RKO (cell line): ENCODE measurements at places on chromosomes 2 and 18.

DNA sequence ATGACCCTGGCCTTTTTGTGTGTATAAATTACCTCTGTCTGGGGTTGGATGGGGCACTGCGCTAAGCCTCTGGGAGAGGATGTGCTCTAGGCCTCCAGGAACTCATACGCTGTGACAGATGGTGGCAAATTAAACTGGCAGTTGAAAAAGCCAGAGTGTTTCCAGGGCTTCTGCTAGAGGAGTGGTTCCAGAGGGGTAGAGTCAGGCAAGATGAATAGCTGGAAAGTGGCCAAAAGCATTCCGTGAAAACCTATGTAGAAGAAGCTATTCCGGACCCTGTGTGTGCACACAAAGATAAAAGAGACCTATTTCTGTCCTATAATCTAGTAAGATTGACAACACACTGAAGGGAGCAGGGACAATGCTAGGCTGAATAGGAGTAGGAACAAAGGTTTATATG lies 84.8 kb downstream of the ACTR3 start:
- no peak for DNase-seq

DNA sequence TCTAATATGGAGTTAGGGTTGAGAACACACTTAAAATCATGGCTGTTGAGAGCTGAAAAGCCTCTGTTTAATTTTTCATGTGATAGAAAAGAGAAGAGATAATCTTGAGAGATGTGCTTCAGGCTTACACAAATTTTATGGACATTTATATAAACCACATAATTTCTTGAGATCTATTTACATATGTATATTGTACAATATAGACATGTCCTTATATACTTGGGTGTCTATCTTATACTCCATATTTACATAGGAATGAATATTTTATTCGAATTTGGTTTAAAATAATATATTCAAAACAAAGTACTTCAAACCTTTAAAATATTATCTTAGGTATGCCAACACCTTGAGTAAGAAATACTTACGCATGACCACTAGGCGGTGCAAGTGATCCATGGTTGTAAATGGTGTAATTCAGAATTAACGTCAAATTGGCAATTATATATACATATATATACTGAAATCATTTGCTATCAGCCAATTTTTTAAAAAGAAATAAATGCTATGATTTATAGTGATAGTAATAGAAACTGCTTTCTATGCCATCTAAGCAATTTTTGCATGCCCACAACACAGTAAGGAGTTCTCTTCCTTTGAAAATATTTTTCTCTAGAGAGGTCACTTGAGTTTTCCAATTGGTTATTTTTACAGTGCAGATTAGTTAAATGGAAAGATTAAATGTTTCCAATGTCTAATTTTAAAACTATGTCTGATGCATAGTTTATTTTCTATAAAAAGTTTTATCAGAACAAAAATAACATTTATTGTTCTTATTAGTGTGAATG lies 37.6 kb upstream of the SPAG16 start:
- DNase-seq: peak; percentile 61

GRCh38 chr18:172361-172760 lies 14.0 kb downstream of the USP14 start:
- DNase-seq: no peak

GRCh38 chr2:166762746-166763145 lies 125.5 kb upstream of the XIRP2 start:
- DNase-seq: no peak

DNA sequence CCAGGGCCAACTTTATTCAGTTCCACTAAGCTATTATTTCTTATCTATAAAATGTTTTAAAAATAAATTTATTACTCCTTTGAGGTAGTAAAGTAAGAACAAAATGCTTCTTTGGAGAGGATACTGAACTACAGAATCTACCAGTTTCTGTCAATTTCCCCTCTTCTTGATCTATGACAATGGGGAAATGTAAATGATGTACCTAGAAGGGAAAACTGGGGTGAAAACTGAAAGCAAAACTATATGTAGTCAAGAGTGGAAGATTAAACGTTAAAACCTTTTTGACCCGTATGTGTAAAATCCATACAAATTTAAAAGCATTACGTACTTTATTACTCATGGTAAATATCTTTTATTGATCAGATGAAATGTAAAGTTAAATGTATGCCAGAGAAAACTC lies 1287.8 kb upstream of the TMEFF2 start:
- no peak for DNase-seq

DNA sequence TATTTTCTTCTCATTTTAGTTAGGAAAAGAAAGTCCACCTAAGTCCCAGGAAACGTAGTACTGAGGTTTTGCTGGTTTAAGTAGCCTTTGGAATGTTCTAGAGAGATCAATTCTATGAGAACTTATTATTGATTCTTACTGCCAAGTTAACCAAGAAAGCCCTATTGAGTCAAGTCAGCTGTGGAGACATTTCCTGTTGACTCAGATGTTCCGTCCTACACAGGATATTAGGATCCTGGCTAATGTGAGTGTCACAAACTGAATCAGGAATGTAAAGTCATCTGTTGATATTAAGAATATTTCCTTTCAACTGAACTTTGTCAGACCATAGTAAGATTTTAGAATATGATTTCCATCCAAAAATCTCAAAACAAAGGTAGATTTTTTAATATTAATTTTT lies 654.3 kb downstream of the LRRTM4 start:
- DNase-seq: peak; percentile 79

GRCh38 chr2:137693534-137693933 lies 270.7 kb upstream of the HNMT start:
- DNase-seq: peak; percentile 29
